Left lung (tissue), 14 donors: ENCODE measurements at places on chromosomes 12 and 14. TPM values are rescaled to one million over a fixed set of nuclear protein-coding genes. Genes with fewer than 3 reads are reported as not detected.

DNA sequence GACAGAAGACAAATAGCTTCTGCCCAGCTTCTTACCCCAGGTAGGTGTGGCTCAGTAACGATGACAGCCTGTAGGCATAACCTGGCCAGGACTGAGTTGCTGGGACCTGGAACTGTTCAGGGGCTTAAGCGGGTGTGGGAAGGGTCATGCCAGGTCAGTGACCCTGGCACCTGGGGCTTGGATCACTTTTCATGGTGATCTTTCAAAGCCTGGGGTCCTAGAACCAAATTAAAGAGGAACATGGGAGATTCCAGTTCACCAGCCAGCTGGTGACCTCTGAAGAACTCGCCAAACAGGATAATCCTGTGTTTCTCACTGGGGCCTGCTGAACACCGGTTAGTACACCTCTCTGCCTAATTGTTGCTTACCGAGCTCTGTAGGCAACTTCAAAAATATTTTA is 102.6 kb upstream of the LMNTD1 start:
- no peak overlapping the region for H3K27ac ChIP-seq
- H3K4me1 ChIP-seq = no peaks in the 10 kb centered on the region

DNA sequence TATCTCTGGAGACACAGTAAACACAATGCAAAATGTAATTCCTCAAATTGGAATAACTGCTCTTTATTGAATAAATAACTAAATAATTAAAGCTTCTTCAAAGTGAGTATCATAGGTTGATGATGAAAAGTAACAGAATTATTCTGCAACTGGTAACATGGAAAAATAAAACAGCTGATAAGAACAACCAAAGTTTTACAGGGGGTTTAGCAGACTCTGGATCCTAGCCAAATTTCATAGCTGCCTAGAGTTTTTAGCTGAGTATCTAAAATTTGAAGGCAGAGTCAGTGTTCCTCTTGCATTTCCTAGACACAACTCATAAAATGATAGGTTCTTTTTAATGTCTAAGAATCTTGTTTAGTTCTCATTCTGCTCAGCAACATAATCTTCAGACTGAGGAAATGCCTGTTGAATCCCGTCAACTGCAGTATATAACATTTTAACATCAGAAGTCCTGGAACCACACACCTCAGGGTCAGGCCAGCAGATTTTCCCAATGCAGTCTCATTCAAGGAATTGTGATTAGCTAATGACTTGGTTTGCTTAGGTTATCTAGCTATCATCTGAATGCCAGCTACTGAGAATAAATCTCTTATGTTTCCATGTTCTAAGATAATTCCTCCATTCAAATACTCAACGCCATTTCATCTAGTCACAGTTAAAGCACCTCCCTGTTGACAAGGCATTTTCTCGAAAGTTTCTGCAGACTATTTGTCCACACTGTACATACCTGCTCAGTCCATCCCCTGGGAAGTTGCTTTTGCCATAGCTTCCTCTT is 411.6 kb downstream of the BCAT1 start:
- H3K4me1 ChIP-seq = no peaks in the 10 kb centered on the region
- H3K36me3 ChIP-seq = no peaks in the 10 kb centered on the region
- H3K27ac ChIP-seq = no peak overlapping the region
- no peak overlapping the region for H3K4me3 ChIP-seq

Gene PPP4R4
- total RNA-seq = 0.52 TPM

Gene C12orf54
- total RNA-seq = not detected

GRCh38 chr14:72142328-72142727 is 210.1 kb downstream of the RGS6 start:
- no peak overlapping the region for H3K27ac ChIP-seq
- no peaks in the 10 kb centered on the region for H3K4me1 ChIP-seq
- no peaks in the 10 kb centered on the region for H3K36me3 ChIP-seq
- H3K27me3 ChIP-seq = no peaks in the 10 kb centered on the region
- DNase-seq = no peak
- H3K4me3 ChIP-seq = no peak overlapping the region

Gene MDGA2
- total RNA-seq = 0.17 TPM
